MG63 (cell line): ENCODE measurements at places on chromosomes 12 and 14.

DNA sequence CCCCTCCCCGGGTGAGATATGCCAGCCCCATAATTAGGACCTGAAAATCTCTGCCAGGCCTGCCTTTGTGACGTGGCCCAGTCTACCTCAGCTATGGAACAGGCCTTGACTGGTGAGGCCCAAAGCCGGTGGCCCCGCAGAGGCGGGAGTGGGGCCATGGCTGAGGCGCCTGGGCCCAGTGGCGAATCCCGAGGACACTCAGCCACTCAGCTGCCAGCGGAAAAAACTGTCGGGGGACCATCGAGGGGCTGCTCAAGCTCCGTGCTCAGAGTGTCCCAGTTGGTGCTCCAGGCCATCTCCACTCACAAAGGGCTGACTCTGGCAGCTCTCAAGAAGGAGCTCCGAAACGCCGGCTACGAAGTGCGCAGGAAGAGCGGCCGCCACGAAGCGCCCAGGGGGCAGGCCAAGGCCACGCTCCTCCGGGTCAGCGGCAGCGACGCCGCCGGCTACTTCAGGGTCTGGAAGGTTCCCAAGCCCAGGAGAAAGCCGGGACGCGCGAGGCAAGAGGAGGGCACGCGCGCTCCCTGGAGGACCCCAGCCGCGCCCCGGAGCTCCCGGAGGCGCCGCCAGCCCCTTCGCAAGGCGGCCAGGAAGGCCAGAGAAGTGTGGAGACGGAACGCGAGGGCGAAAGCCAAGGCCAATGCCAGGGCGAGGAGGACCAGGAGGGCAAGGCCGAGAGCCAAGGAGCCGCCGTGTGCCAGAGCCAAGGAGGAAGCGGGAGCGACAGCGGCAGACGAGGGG is 21.4 kb downstream of the ZNF641 start:
- DNase-seq = no peak

- no peak for DNase-seq
These were observed 371.8 kb downstream of the BCL11B start for GRCh38 chr14:98900236-98900635.

- DNase-seq = no peak
These were observed 5.7 kb upstream of the TNS2 start for GRCh38 chr12:53044052-53044581.

DNA sequence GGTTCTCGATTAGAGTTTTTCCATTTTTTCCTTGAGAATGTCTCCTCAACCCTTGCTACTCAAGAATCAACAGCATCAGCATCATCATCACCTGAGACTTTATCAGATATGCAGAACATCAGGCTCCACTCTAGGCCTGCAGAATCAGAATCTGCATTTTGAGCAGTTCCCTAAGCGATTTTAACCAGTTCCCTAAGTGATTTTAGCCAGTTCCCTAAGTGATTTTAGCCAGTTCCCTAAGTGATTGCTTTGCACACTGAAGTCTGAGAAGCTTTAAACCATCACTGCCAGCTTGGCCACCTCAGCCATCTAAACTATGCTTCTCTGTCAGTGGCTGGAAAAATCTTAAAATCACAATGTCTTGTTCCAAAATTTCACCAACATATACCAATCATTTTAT is 29.4 kb upstream of the SLC38A1 start:
- DNase-seq = no peak

DNA sequence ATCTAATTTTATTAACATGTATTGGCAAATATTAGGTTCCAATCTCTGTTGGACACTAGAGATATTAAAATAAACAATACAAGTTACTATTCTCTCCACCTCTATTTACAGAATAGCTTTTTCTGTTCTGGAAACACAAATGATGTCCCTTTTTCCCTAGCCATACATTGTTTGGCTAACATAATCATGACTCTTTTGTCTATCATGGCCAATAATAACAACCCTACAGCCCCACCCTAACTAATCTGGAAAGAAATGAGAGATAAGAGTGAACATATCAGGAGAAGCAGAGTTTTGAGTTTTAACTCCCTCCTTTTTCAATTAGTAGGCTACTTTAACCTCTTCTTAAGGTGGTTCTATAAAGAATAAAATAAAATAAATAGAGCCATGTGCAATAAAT is 40.2 kb downstream of the RASSF9 start:
- no peak for DNase-seq

- no peak for DNase-seq
These were observed 255.5 kb downstream of the RASSF9 start for GRCh38 chr12:85580562-85581168.
